GM03348 (cell line): ENCODE measurements at places on chromosomes 12 and 14.

DNA sequence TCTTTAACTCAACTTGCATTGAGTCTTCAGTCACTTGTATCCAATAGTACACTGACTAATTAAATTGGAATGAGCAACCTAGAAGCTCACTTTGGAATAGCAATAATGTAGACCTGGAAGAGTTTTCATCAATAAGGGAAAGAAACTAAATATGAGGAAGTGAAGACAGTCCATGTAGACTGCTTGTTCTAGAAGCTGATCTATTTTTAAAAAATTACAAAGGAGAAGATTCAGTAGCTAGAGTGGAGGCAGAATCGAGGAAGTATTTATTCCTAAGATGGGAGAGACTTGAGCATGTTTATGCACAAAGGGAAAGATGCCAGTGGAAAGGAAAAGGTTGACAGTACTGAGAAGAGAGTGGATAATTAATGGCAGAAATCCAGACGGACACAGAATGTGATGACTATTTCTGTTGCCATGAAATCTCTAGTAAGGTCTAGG, 156.3 kb upstream of the PDE3A start:
- no peak for DNase-seq

DNA sequence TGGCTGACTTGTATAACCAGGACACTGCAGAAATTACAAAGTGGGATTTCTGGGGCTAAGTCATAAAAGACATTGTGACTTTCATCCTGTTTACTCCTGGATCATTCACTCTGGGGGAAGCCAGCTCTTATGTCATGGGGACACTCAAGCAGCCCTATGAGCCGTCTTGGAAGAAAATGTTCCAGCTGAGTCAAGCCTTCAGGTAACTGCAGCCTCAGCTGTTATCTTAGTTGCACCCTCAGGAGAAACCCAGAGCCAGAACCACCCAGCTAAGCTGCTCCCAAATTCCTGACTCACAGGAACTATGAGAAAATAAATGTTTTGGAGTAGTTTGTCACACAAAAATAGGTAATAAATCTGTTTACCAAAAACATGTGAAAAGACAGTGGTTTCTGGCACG, 43.1 kb upstream of the GXYLT1 start:
- no peak for DNase-seq

GRCh38 chr12:68794653-68795251, 13.2 kb upstream of the MDM2 start:
- no peak for DNase-seq

DNA sequence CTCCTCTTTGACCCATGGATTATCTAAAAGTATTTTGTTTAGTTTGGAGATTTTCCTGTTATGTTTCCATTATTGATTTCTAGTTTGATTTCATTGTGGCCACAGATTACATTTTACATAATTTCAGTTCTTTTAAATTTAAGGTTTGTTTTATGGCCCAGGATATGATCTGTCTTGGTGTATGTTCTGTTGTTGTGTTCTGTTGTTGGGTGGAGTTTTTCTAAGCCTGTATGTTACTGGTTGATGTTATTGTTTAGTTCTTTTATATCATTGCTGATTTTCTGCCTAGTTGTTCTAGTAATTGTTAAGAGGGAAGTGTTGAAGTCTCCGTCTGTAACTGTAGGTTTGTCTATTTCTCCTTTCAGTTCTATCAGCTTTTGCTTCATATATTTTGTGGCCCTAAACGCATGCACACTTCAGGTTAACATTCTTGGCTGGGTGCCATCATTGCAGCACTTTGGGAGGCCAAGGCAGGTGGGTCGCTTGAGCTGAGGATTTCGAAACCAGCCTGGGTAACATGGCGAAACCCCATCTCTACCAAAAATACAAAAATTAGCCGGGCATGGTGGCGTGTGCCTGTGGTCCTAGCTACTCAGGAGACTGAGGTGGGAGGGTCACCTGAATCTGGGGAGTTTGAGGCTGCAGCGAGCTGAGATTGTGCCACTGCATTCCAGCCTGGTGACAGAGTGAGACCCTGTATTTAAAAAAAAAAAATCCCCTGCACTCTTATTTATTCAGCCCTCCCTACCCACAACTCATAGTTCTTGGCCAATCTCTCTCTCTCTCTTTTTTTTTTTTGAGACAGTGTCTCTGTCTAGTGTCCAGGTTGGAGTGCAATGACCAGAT, 28.1 kb upstream of the CFL2 start:
- no peak for DNase-seq

GRCh38 chr12:3071107-3071506, 6.1 kb upstream of the TSPAN9 start:
- no peak for DNase-seq

GRCh38 chr12:95218150-95219133, 835 bp downstream of the VEZT start:
- DNase-seq, result peak; percentile 85

GRCh38 chr14:26526137-26526536, 71.7 kb downstream of the NOVA1 start:
- no peak for DNase-seq

GRCh38 chr12:108611884-108612415, 14.1 kb upstream of the TMEM119 start:
- peak; percentile 77 for DNase-seq

- peak; percentile 94 for DNase-seq
These were observed 1.8 kb downstream of the ULK1 start for GRCh38 chr12:131896080-131896810.

GRCh38 chr12:122743895-122744525, 8.6 kb upstream of the DENR start:
- no peak for DNase-seq

GRCh38 chr14:99192028-99192621, 79.9 kb downstream of the BCL11B start:
- peak; percentile 62 for DNase-seq

GRCh38 chr14:89452281-89452680, 35.2 kb upstream of the FOXN3 start:
- no peak for DNase-seq

DNA sequence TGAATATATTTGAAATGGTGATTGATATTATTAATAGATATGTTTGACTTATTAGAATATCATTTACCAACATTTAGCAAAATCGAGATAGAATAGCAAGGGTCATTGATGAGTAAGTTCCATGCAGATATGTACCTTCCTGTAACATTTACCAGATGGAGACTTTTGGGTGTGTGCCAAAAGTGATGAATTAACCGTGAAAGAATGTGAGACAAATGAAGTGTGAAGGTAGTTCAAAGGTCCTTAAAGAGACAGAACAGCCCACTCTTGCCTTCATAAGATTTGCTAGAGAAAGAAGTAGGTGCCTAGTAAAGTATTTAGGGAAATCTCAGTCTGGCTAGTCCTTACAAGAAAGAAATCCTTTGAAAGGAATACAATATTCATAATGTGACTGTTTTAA, 45.5 kb downstream of the FGD4 start:
- DNase-seq, result peak; percentile 16

GRCh38 chr14:55340482-55340881, 69.3 kb downstream of the FBXO34 start:
- no peak for DNase-seq

DNA sequence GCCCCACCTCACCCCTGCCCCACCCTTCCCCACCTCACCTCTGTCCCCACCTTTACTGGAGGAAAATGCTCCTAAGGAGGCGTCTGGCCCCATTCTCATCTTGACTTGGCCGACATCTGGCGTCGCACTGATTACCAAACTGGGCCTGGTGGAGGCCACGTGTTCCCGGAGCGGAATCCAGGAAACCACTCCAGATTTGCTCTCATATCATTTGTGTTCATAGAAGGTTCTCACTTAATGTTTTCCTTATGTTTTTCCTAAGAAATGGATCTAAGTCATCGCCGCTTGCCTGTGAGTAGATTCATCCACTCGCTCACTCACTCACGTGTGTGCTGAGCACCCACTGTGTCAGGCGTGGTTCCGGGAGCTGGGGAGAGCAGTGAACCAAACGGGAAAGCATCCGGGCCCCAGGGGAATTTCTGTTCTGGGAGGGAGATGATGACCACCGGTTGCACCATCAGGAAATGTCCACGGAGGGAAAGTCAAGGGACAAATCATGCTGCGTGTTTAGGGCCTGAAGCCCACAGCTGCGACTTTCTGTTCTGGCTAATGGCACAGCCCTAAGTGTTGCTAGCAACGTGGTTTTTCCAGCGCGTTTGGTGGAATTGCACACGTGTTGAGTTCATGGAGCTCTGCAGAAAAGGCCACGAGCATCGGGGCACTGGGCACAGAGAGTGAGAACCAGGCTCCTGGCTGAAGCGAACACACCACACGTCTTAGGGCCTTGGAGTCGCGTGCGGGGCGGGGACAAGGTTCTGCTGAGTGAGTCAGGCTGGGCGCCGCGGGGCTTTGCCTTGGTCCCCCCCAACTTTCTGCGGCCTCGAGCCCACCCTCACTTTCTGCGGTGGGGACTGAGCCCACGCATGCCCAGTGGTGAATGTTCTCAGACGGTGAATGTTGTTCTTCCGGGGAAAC, 57.7 kb downstream of the ADGRD1 start:
- DNase-seq, result peak; percentile 73

DNA sequence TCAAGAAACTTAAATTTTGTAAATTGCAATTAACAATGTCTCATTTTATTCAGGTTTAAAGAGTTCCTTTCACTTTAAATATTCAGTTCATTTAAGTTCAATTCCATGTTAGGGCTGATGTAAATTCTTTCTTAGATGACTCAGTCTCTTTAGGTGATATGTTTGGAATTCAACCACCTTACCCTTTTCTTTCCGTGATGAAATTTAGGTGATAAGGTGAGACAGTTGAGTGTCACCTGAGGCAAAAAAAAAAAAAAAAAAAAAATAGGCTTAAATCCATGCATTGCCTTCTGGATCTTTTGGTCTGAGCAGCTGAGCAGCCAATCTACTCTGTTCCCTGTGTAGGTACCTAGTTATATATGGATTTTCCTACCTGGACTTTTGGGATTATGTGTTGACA, 299.5 kb downstream of the DAD1 start:
- DNase-seq, result no peak

DNA sequence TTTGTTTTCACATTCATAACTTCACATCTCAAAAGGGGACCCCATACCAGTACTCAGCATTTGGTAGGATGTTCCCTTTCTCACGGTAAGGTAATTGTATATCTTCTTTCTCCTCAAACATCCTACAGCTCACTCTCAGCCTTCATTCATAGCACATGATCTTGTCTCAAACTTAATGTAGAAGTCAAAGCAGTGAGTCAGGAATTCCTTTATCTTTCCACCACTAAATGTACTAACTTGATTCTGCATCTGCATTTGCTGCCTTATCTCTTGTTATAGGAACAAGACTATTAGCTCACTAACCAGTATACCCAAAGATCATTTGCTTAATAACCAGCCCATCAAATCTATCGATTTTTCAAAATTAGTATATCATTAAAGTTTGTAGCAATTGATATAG, 22.9 kb downstream of the CPSF2 start:
- DNase-seq, result peak; percentile 8

DNA sequence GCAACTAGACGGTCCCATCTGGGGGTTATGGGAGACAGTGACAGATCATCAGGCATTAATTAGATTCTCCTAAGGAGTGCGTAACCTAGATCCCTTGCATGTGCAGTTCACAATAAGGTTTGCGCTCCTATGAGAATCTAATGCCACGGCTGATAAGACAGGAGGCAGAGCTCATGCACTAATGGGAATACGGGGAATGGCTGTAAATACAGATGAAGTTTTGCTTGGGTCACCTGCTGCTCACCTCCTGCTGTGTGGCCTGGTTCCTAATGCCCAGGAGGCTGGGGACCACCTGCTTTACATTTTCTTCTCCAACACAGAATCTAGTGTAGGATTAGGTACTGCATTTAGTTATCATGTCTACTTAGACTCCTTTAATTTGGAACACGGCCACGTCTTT, 49.7 kb upstream of the SAV1 start:
- no peak for DNase-seq

GRCh38 chr14:91872517-91873470, 5.5 kb upstream of the TC2N start:
- peak; percentile 35 for DNase-seq

- DNase-seq, result no peak
These were observed 39.9 kb downstream of the SLC25A47 start for GRCh38 chr14:100363053-100363452.

- peak; percentile 68 for DNase-seq
These were observed 35.8 kb downstream of the ATP2A2 start for GRCh38 chr12:110316861-110317260.

DNA sequence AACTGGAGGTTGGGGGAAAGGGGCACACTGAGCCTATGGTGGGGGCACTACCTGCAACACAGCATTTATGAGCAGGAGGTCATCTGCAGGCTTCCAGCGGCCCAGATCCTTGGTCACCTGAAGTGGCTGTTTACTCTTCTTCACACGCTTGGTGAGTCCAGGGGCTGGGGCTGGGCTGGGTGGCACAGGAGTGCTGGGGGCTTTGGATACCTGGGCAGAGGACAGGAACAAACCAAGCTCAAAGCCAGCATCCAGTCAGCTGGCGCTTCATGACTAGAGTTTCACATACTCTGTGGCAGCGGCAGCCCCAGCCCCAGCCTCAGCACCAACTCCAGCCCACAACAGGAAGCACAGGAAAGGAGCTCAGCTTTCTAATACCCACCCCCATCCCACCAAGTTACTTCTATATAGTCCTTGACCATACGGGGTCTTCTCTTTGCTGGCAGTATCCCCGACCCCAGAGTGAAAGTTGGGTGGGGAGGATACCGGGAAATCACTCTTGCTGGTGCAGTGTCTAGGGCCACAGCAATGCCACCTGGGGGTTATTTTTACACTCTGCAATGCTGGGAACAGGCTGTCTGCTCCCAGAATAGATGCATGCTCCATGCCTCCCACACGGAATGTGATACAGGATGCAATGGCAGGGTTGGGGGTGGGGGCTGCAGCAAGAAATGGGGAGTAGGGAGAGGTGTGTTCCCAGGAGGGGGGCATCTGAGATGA, 3.1 kb downstream of the MCRS1 start:
- no peak for DNase-seq

GRCh38 chr12:109450980-109451379, 26.1 kb downstream of the KCTD10 start:
- DNase-seq, result no peak

DNA sequence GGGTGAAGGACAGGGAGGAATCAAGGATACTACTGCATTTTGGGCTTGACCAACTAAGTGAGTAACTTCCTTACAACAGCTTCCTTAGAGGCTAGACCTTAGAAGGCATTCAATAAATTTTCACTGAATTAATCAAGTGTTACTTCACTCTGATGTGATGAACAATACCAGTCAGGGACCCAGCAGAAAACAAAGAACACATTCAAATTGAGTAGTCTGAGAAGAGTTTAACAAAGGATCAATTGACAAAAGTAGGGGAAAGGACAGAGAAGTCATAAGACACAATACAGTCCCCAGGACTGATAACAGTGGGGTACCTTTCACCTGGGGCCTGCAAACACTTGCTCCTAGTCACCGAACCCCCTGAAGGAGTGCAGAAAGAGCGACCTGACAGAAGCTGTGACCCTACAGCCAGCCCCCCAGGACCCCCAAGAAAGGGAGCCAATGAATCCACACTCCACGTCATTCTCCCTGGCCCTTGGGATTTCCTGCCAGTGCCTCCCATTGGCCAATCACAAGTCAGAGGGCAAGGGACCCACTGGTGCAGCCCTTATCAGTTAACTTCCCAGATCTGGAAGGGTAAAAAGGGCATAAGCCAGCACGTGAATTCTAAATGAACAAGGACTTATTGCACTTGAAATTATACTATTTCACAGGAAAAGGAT, 6.9 kb downstream of the ANAPC5 start:
- DNase-seq, result no peak
